ENCODE measurements at places on chromosomes 5 and 9.

DNA sequence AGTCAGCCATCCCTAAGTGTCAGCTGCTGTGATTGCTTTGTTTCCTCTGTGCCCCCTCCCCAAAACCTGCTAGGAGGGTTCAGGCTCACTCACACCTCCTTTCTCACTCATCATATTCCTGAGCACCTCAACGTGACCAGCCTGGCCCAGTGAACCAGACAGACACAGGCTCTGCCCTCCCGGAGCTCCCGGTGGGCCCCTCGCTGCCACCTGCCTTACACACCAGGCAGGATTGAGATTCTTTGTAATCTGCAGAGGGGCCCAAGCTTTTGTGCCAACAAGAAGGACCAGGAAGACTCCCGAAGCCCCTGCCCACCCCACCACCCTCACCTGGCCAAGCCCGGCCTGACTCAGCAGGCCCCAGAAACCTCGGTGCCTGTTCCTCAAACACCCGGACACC is 87.8 kb downstream of the NTNG2 start:
- DNase-seq: no peak

GRCh38 chr5:156037151-156037909 is 289.6 kb upstream of the SGCD start:
- no peak for DNase-seq

DNA sequence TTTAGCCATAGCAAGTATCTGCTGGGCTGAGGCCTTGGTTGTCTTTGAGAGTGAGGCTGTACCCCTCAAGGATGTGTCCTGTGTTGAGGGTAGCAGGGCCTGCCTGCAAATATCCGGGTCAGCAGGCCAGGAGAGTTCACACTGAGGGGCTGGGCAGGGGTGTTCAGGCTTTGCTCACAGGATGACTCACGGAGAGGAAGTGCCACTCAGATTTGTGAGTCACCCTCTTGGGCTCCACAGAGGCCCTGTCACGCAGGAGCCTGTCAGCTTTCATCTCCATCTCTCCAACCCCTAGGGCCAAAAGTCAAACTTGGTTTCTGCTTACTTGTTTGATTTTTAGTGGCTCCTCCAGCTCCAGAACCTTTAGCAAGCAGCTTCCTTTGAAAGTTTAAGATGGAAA is 211.5 kb downstream of the SEC61B start:
- DNase-seq: no peak

GRCh38 chr5:17951392-17952169 is 317.3 kb downstream of the TAF11L14 start:
- no peak for DNase-seq

GRCh38 chr9:118701985-118702384 is 667.2 kb downstream of the BRINP1 start:
- no peak for DNase-seq

DNA sequence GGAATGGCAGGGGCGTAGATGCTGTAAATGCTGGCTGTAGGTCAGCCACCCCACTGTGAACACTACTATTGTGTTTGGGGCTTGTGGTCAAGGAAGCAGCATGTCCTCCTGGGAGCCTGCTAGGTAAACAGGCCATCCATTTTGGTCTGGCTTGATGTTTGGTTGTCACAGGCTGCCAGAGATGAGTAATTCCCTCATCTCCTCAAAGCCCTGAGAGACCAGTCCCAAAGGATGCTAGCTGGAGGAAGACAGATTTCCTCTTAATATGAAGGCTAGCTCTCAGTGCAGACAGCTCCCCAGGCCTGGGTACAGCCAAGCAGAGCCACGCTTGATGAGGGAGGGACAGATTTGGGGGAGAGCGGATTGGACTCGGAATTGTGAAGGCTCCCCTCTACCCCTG is 72.5 kb upstream of the MAP1B start:
- DNase-seq: no peak

DNA sequence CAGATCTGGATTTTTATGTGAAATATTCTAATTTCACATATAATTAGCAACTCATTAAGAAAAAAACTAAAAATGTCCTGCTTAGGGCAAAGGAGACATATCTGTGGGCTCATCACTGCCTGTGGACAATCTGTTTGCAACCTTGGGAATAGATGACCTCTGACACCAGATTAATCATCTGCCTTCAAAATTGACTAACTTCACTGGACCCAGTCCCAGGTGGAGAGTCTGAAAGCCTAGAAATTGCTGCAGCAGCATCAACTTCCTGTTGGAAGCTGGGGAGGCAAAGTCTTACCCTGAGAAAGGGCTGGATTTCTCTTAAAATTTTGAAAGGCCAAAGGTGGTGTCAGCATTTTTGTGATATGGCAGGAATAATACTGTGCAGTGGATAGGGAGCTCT is 76.3 kb upstream of the TNC start:
- DNase-seq: no peak

DNA sequence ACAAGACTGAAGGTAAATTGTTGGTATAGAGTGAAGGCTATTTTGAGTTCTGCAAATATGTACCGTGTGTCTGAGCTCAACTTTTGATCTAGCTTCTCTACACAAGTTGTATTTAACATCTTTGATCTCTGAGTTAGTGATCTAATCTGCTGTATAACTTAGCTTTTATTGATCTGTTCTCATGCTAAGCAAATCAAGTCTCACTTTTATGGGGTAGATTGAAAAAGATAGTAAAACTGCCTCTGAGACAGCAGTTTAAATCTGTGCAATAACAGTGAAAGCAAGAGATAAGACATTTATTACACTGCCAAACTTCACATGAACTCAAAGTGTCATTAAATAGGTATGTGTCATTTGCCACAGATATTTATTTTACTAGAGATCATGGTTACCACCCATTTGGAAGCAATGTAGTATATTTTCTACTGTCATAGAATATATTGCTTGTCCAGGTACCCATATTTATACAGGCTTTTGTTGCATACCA is 477.3 kb downstream of the ISL1 start:
- no peak for DNase-seq

DNA sequence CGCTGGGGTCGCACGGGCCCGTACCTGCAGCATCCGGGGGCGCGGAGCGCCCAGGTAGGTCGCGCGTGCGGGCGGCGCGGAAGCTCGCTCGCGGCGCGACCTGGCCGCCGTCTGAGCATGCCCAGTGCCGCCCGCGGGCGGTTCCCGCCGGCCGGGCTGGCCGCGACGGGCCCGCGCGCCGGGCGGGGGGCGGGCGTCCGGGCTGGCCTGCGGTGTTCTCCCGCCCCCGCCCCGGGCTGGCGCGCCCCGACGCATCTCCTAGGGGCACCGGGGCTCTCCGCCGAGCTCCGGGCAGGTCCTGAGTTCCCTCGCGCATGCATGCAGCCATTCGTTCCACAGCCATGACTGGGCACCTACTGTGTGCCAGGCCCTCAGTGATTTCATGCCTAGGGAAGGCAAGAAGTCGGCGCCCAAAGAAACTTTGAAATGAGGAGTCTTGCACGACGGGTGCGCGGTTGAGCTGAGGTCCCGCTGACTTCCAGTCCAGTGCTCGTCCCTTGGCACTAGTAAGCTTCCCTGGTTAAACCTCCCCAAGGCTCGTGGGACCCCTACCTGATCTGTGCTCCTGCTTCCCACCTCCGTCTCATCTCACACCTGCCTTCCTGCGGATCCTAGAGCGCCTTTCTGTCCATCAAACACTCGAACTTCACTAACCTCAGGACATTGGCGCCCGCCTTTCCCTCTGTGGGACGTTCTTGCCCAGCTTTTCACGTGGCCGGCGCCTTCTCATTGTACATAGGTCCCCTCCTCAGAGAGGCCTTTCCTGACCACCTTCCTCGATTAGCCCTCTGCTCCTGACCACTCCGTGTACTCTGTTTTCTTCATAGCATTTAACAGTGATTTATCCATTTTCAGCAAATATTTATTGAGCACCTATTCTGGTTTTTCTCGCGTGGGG is at the start of gene PTPN3:
PTPN3 (minus strand) TSS at position 113 of the 898 bp plus-strand sequence. CDS start 34,873 bp downstream, outside the sequence.
- no peak for DNase-seq

DNA sequence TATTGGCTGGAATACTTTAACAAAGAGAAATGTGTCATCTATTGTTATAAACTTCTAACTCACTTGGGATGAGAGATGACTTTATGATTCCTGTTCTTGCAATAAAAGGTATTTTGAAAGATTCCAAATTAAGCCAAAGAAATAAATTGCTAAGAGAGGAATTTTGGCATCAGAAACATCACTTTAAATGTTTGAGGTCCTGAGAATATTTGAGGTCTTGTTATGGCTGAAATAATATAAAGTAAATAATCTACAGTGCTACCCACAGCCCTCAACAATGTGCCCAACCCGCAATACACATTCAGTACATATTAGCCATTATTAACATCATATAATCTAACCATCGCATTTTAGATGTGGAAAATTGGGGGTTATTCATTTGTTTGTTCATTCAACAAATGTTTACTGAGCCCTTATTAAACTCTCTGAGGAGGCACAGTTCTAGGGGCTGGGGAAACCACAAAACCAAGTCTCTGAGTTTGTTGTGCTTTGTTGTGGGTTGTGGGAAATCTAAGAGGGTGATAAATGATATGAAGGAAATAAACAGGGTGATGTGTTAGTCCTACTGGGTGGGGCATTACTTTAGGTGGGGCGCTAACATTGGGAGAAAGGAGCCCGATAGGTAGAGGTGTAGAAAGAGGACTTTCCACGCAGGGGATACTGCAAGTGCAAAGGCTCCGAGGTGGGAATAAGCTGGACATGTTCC is 135.2 kb upstream of the CLINT1 start:
- no peak for DNase-seq

GRCh38 chr5:78569441-78569840 is 79.1 kb downstream of the LHFPL2 start:
- DNase-seq: no peak

DNA sequence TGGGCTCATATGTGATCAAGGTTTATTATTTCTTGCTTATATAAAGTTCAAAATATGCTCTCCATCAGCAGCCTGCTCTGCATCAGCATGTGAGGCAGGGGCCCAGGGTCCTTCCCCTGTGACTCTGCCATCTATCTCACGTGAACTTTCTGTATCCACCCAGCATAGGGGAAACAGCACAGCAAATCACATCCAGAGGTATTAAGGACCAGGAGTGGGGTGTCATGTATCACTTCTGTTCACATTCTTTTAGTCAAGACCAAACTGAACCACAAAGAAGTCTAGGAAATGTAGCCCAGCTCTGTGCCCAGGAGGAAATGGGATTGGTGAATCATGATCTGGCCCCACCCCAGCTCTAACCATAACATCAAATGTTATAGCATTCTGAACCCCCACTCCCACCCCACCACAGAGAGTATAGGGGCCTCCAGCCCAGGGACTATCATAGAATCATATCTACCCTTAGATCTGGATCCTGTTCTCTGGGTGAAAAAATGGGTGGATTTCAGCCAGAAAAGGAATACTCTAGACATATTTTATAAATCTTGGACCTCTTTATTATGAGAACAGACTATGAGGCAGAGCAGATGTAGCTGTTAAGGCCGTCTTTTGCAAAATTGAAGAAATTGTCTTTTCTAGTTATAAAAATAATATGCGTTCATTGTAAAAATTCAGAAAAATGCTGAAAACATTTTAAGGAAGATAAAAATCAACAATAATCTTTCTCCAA is 473.7 kb downstream of the ARHGEF28 start:
- DNase-seq: no peak

GRCh38 chr9:123335193-123335985 is 20.6 kb upstream of the CRB2 start:
- no peak for DNase-seq

GRCh38 chr9:113979343-113980127 is 98.6 kb downstream of the AMBP start:
- DNase-seq: no peak

DNA sequence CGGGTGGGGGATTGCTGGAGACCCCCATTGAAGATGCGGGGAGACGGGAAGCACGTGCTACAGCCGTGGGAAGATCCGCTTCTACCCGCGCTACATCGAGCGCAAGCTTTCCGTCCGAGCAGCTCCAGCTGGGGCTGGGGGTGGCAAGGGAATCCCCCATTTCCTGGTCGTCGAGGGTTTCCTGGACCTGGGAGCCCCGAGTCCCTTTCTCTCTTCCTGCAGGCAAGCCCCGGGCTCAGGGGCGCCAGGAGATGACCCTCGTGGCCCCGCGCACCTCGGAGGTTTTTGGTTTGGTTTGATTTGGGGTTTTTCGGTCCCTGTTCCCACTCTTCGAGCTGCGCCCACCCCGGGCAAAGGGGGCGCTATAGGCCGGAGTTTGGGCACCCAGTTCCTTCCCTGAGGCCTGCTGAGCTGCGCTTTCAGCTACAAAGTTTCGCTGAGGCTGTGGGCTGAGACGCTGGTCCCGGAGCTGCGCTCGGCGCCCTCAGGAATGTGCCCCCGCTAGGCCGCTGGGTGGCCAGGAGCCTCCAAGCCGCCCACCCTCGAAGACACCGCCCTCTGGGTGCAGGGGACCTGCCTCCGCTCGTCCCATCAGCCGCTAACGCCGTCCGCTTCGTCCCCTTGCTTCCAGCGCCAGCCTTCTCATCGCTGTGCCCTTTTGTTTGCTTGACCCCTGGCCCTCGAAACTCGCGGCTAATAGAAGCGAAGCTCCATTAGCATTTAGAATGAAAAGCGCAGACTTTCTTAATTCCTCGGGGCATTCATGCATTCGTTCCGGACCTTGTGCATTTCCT is 2.9 kb downstream of the NR4A3 start:
- DNase-seq: no peak

DNA sequence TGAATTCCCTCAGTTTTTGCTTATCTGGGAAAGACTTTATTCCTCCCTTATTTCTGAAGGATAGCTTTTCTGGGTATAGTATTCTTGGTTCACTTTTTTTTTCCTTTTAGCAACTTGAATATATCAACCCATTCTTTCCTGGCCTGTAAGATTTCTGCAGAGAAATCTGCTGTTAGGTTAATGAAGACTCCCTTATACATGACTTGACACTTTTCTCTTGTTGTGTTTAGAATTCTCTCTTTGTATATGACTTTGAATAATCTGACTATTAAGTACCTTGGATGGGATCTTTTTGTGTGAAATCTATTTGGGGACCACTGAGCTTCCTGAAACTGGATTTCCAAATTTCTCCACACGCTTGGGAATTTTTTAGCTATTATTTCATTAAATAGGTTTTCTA is 55.0 kb upstream of the CDK5RAP2 start:
- DNase-seq: no peak

DNA sequence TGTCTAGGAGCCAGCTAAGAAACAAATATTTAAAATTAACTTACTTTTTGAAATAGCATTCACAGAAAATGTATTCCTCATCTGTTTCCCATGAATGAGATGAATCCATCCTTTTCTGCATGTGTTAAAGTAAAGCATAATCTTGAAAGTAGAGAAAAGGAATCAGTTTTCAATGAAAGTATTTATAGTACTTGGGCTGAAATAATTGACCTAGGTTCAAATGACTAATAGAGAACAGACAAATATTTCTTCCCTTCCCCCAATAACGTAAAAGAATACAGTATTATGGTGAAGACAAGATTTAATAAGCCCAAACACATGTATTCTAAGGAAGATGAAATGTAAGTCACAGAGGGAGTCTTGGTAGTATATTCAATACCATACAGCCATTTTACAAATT is 403.5 kb downstream of the ZNF608 start:
- DNase-seq: no peak

- DNase-seq: no peak
Measured at GRCh38 chr5:58240322-58240721, 219.6 kb downstream of the PLK2 start.

GRCh38 chr9:13109781-13110180 is 169.7 kb downstream of the MPDZ start:
- DNase-seq: no peak

All from nucleus accumbens (tissue), 56 donors.